Stimulated activated CD4-positive, alpha-beta T cell treated with anti-CD3 and anti-CD28 coated beads, TNF-alpha, amount 100 ng/mL, for 1 hour (primary cell): ENCODE measurements at places on chromosomes 4 and X.

DNA sequence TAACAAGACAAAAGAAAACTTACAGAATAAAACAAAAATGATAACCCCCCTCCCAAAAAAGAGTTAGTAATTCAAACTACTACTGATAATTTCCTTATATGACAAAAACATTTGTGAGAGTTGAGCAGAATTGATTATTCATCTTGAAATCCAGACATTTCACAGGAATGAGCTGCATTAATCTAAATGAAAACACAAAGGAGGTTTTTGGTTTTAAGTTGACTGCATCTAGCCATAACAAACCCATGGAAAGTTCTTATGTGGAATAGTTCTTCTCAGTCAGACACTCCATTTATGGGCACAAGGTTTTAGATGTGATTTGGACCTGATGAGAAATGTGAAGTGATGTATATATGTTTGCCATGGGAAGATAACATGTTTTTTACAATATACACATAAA lies 95.4 kb downstream of the VCX2 start:
- DNase-seq = no peak

GRCh38 chr4:176205299-176205698 lies 9.9 kb upstream of the SPATA4 start:
- no peak for DNase-seq

DNA sequence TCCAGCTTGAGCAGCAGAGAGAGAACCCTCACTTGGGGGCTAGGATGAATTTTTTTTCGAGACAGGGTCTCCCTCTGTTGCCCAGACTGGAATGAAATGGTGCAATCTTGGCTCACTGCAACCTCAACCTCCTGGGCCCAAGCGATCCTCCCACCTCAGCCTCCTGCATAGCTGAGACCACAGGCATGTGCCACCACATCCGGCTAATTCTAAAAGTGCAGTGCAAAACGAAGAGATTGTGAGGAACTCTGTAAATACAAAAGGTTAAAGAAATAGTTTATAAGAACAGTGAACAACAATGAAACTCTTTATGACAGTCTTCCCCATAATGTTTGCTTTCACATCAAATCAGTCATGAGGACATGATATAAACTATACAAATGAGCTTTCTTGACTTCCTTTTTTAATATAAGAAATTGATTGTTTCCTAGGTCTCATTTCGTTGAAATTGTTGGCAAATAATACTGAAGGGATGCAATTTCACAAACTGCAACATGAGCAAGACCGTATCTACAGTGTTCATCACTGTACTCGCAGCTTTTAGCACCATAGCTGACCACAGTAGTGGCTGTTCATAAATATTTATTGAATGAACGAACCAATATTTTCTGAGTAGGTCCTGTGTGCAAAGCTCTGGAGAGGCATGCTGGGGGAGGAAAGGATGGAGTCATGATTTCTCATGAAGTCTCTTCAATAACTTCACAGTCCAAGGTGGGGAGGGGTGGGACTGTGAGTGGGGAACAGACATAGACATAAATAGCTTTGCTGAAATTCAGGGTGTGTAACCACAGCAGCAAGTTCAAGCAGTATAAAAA lies 116.1 kb downstream of the SHROOM3 start:
- DNase-seq = no peak

DNA sequence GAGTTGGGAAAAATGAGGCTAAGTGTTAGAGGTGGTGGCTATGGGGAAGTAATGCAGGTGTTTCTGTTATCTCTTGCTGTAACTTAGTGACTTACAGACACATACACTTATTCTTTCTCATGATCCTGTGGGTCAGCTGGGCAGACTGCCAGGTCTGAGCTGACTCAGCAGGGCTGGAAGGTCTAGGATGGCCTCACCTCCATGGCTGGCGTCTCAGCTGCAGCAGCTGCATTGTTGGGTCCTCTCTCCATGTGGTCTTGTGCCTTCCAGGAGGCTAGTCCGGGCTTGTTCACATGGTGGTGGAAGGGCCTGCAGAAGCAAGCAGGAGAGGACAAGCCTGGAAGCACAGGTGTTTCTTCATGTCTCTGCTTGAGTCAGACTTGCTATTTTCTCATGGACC lies 172.7 kb downstream of the NHS start:
- no peak for DNase-seq

GRCh38 chrX:42797651-42798269 lies 19.8 kb upstream of the PPP1R2C start:
- DNase-seq = no peak

- no peak for DNase-seq
Measured at GRCh38 chrX:132041015-132041414, 17.9 kb downstream of the STK26 start.

GRCh38 chrX:63470506-63470905 lies 119.4 kb upstream of the SPIN4 start:
- DNase-seq = no peak

DNA sequence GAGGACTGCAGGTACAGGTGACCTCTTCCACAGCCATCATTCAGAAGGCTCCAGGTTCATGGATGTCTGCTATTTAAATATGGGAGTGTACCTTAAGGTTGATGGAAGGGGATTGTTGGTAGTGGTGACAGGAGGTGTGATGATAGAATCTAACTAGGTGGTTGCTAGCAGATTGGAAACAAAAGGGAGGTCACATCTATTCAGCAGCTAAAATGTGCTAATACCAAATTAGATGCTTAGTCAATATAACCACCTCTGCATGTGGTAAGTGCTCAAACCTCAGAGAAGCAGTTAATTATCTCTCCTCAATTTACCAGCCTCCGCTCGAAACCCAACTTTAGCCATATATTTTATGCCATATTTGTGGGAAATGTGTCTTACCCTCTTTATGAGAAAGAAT lies 98.7 kb upstream of the CCSER1 start:
- DNase-seq = no peak

DNA sequence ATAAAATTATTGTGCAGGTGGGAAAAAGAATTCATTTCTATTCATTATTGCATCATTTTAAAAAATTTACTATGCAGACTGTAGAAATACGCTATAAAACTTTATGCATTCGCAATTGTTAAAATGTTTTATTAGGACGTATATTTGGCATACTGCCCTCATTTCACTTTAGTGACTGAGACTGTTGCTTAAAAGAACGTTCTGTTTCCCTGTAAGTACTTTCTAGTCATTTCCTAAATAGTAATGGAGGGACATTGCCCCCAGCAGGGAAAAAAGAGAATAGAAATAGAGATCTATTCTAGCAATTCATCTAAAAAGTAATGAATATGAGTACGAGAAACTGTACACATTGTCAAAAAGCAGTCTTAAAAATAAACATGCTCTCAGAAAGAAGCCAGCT lies 1295.8 kb upstream of the TENM3 start:
- no peak for DNase-seq

DNA sequence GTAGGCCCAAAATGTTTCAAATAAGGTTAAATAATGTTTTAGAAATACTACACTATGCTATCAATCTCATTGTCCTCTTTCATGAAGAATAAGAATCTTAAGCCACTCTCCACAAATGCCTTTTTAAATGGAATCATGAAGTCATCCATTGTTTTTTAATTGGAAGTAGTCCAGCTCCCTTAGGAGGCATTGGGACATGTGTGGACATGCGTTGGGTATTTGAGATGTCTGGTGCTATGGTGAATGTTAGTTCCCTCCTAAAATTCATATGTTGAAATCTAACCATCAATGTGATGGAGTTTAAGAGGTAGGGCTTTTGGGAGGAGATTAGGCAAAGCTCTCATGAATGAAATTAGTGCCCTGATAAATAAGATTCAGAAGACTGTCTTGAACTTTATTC lies 289.0 kb downstream of the C4orf33 start:
- DNase-seq = no peak

- DNase-seq = no peak
Measured at GRCh38 chrX:139831675-139832456, 101.0 kb downstream of the ATP11C start.

- no peak for DNase-seq
Measured at GRCh38 chr4:24657768-24658617, 73.6 kb upstream of the DHX15 start.

- no peak for DNase-seq
Measured at GRCh38 chr4:143641361-143641760, 59.1 kb downstream of the FREM3 start.

GRCh38 chr4:119646347-119647071 lies 17.9 kb upstream of the PDE5A start:
- no peak for DNase-seq

DNA sequence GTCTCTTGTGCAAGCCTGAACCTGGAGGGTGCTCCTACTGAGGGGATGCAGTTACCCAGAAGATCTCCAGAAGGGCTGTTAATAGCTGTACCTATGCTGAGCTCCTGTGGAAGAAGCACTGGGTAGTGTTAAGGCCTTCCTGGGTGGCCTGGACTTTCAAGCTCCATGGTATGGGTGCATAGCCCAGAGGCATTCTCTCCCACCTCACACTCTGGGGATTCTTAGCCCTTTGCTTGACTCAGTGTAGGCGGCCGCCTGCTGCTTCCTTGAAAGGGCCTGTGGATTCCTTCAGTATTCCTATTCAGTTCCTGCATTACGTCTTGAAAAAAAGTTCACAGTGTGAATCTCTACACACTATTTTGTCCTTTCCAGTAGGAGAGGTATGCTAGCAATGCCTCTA lies 235.7 kb upstream of the MAGEB16 start:
- no peak for DNase-seq

- DNase-seq = no peak
Measured at GRCh38 chrX:1045680-1046314, 166.7 kb downstream of the CRLF2 start.

GRCh38 chr4:54099748-54100574 lies at the start of gene GSX2:
GSX2 (plus strand) TSS chr4:54100163; CDS start chr4:54100345, 182 bp downstream.
- DNase-seq = no peak

DNA sequence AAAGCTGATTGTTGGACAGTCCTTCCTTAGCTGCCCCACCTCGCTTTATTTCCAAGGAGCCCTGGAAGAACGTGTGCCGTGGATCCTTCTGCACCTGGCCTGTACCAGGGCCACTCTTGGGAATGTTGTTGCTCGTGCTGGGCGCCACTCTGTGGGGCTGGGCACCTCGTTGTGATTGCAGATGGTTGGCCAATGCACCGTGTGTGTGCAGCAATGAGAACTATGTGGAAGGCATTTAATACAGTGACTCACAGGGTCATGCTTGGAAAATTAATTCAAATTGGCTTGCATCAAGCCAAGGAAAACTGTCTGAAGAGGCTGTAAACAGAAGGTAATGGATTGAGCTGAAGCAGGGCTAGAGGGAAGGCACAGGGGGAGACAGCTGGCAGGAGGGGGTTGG lies 37.0 kb upstream of the CD99L2 start:
- DNase-seq = no peak

DNA sequence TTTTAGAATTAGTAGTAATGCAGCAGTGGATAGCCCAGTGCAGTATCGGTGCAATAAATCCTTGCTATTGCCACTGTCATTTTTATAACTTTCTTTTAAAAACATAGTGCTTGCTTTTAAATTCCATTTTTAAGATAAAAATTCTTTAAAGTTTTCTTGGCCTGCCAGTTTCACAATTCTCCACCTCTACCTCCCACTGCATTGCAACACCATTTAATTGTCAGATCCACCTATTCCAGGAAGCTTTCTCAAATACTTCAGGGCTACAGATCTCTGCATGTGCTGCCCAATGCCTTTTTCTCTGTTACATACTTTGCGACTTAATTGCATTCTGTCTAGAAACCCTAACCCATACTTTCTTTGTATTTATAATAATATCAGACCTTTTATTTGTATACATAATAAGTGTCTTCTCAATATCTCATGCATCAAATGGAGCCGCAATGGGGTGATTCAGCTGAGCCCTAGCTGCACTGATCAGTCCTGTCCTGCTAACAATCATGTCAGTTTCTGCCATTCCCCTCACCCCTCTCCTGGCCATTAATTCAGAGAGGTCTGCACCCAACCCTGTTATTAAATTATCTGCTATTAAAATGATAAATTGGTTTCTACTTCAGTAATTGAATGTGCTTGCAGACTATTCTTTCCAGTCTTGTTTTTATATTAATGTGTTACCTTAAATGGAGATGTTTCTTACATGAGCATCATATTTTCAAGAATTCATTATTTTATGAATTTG lies 193.1 kb downstream of the SLIT2 start:
- DNase-seq = no peak

- no peak for DNase-seq
Measured at GRCh38 chrX:69290292-69290691, 125.0 kb upstream of the PJA1 start.

- DNase-seq = no peak
Measured at GRCh38 chr4:87758270-87758669, 41.1 kb upstream of the IBSP start.

GRCh38 chr4:88448889-88449288 lies 8.0 kb upstream of the HERC5 start:
- DNase-seq = no peak

DNA sequence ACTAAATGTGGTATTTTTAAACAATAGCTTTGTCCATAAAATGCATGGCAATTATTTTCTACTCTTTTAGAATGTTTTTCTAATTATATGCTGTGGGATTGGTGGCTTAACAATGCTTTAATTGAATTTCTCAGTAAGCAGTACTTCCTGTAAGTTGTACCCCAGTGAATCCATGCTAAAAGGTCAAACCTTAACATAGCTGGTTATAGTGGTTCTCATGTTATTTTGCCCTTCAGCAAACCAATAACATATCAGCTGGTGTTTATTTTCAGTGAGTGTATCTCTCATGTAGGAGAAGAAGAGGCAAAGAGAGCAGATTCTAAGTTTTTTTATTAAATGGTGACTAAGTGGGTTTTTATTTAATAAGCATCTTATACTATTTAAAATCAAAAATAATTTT lies 41.5 kb downstream of the BTC start:
- no peak for DNase-seq

GRCh38 chrX:17689971-17690409 lies 47.3 kb upstream of the SCML1 start:
- peak; percentile 0 for DNase-seq

- DNase-seq = no peak
Measured at GRCh38 chrX:71118985-71119535, 664 bp downstream of the MED12 start.

DNA sequence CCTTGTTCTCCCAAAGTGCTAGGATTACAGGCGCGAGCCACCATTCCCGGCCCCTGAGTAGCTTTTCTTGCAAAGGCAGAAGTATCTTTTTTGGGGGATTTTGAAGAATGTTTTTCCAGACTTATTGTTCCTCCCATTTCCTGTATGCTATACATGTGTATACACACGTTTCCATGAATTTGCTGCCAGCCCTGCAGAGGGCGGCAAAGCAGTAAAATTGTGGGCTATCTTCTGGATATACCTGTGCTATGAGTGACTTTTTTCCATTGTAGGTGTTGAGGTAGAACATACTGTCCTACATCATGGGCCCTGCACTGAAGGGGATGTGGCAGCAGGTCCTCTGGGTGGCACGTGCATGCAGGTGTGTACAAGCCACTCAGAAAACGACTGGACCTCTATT lies 16.9 kb upstream of the MED28 start:
- no peak for DNase-seq

- no peak for DNase-seq
Measured at GRCh38 chr4:148126825-148127224, 315.4 kb downstream of the NR3C2 start.
